COR-L47 (cell line): ENCODE measurements at places on chromosomes 1 and 21.

GRCh38 chr1:115337633-115338456 lies at the start of gene NGF:
Gene NGF, minus strand, starts transcription at chr1:115338249. Its CDS starts 51,454 bp downstream, at chr1:115286795.
- DNase-seq = peak; percentile 36

- DNase-seq = no peak
Measured at GRCh38 chr1:21058035-21058793, 118.5 kb downstream of the EIF4G3 start.

GRCh38 chr1:33317946-33318345 lies 3.0 kb downstream of the A3GALT2 start:
- DNase-seq = no peak

- no peak for DNase-seq
Measured at GRCh38 chr1:116483481-116484309, 87.1 kb downstream of the CD58 start.

GRCh38 chr21:42676808-42677207 lies 23.4 kb downstream of the PDE9A start:
- DNase-seq = peak; percentile 62

DNA sequence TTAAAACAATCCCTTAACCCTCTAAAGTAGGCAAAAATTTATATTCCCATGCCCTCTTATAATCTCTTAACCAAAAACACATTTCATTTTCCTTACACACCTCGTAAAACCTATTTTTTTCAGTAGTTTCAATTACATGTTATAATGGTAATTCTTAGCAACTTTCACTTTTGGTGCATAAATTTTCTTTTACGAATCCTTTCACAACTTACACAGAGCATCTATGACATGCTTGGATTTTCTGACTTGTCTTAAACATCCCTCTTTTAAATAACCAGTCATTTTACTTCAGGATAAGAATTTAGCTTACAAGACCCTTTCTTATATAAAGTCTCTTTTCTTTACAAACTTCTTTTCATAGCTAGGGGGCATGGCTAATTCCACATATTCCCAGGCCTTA lies 8.9 kb upstream of the MRPL55 start:
- DNase-seq = no peak

- no peak for DNase-seq
Measured at GRCh38 chr1:41648230-41648629, 163.7 kb upstream of the EDN2 start.

DNA sequence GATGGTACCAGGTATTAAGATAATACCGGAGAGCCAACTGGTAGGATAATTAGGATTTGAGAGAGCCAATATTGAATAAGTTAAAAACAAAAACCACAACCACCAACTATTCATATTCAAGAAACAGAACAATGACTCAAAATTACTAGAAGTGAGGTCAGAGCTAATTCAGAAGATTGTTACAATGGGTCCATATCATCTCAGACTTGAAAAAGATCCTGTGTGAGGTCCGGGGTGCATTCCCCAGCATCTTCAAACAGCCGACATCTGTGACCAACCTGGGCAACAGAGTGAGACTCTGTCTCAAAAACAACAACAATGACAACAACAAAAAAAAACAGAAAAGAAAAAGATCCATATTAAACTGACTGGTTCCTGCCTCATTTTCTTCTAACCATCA lies 18.6 kb downstream of the AK2 start:
- DNase-seq = no peak

GRCh38 chr1:87644579-87645190 lies 316.0 kb downstream of the LMO4 start:
- DNase-seq = no peak

- DNase-seq = no peak
Measured at GRCh38 chr1:222896630-222897526, 82.0 kb downstream of the DISP1 start.

DNA sequence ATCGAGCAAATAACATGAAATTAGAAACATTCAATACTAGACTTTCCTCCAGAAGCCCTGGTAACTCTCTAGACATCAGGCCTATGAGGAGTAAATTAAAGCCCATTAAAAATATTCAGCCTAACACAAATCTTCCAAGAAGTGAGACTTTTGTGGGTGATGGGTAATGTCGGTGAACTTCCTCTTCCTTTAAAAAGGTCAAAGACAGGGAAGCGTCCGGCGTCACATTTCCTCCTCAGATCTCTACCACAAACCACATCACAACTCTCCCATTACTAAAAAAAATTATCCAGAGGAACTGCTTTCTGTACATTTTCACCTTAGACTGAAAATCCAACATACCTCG lies 1.4 kb downstream of the EIF4G3 start:
- DNase-seq = no peak
